Calu3 (cell line): ENCODE measurements at places on chromosomes 5 and 9.

- no peaks in the 10 kb centered on the region for H3K36me3 ChIP-seq
- no peak overlapping the region for H3K27ac ChIP-seq
- no peaks in the 10 kb centered on the region for H3K27me3 ChIP-seq
- no peaks in the 10 kb centered on the region for H3K4me1 ChIP-seq
These were observed 17.7 kb downstream of the JAK2 start for GRCh38 chr9:5002811-5003210.

DNA sequence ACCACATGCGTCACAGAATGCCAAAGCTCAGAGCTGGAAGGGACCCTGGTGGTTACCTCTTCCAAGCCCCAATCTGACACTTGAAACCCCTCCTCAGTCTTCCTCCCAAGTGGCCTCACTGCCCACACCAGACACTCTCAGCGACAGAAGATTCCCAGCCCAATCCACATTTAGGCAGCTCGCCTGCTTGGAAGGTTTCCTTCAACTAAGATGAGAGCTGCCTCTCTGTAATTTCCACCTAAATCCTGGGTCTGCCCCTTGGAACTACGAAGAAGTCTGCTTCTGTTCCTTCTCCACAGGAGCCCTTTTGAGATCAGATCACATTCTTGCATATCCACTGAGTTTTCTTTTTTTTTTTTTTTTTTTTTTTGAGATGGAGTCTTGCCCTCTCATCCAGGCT, 83.7 kb downstream of the PAX5 start:
- no peaks in the 10 kb centered on the region for H3K36me3 ChIP-seq
- DNase-seq: no peak
- peaks cover 43% of the 10 kb centered on the region for H3K27me3 ChIP-seq
- no peaks in the 10 kb centered on the region for H3K4me1 ChIP-seq

- no peaks in the 10 kb centered on the region for H3K27me3 ChIP-seq
- H3K27ac ChIP-seq: peak overlapping the region; percentile 99
- peaks cover 21% of the 10 kb centered on the region for H3K4me1 ChIP-seq
- peaks cover 27% of the 10 kb centered on the region for H3K36me3 ChIP-seq
- H3K4me3 ChIP-seq: peak overlapping the region; percentile 95
These were observed 613 bp upstream of the TMEM267 start for GRCh38 chr5:43484106-43484849.

DNA sequence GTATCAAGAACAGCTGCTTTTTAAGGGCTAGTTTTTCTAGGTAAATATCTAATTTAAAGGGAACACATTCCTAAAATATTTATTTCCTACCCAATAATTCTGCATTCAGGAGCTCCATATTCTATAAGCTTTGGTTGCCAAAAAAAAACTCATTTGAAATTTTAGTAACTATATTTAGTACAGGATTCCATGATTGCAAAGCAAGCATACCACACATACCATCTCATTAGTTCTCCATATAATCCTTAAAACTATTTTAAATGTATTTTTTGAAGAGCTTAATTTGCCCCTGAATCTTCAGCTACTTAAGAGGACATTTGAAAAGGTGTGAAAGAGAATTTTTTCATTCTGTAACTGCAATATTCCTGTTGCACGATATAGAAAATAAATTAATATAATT, 877.0 kb downstream of the NR2F1-AS1 start:
- H3K4me3 ChIP-seq: no peak overlapping the region
- no peak overlapping the region for H3K27ac ChIP-seq
- no peaks in the 10 kb centered on the region for H3K36me3 ChIP-seq
- H3K27me3 ChIP-seq: no peaks in the 10 kb centered on the region
- no peak for DNase-seq

DNA sequence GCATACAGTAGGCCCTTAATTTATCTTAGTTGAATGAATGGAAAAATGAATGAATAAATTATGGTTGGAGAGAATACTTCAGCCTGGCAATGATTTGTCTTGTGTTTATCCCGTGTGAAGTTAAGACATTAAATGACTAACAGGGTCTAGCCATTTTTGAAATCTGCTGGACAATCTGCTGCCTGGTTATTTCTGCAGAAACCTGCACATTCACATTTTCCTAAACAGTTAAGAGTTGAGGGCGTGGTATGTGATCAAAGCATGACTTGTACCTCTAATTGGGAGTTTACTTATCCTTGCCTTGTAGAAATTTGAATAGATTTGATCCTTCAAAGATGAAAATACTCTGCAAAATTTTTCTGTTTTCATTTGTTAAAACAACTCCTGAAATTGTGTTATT, 34.6 kb upstream of the NDFIP1 start:
- no peak for DNase-seq
- H3K36me3 ChIP-seq: no peaks in the 10 kb centered on the region
- peaks cover 9% of the 10 kb centered on the region for H3K4me1 ChIP-seq
- no peak overlapping the region for H3K27ac ChIP-seq
- peak overlapping the region; percentile 31 for H3K4me3 ChIP-seq

DNA sequence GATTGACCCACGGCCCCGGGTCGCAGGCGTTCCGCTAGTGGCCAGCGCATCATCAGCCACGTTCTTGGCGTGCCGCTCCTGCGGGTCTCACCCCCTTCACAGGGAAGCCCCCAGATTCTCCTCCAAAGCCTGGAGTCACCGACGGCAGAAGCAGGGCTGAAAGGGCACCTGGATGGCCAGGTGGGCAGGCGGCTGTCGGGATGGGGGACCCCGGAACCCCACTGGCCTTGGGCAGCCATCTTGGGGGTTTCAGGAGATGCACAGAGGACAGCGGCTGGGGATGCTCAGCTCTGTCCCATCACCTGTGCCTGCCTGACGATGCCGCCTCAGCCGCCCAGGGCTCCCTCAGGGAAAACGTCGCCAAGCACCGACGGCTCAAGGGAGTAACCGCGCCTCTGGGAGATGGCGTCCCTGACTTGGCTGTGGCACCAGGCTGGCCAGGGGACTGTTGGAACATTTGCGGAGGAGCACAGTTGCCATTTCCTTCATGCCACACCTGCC, 14.1 kb upstream of the SLC9A3 start:
- peaks cover 74% of the 10 kb centered on the region for H3K27me3 ChIP-seq
- H3K4me1 ChIP-seq: peaks cover 10% of the 10 kb centered on the region
- no peaks in the 10 kb centered on the region for H3K36me3 ChIP-seq
- H3K4me3 ChIP-seq: no peak overlapping the region
- H3K27ac ChIP-seq: no peak overlapping the region
- no peak for DNase-seq

DNA sequence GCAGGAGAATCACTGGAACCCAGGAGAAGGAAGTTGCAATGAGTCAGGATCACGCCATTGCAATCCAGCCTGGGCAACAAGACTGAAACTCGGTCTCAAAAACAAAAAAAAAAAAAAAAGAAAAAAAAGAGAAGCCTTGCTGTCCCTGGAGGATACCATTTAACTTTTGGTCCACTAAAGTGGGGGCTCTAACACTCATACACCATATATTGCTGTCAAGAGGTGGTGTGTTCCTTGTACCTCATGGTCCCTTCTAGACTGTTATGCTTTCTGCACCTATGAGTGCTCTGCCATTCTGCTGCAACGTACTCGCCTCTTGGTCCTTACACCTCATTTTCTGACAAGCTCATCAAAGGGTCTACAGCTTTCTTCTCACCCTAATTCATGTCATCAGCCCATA, 52.2 kb upstream of the ISOC1 start:
- H3K36me3 ChIP-seq: no peaks in the 10 kb centered on the region
- no peak overlapping the region for H3K27ac ChIP-seq
- H3K4me1 ChIP-seq: no peaks in the 10 kb centered on the region
- no peaks in the 10 kb centered on the region for H3K27me3 ChIP-seq

DNA sequence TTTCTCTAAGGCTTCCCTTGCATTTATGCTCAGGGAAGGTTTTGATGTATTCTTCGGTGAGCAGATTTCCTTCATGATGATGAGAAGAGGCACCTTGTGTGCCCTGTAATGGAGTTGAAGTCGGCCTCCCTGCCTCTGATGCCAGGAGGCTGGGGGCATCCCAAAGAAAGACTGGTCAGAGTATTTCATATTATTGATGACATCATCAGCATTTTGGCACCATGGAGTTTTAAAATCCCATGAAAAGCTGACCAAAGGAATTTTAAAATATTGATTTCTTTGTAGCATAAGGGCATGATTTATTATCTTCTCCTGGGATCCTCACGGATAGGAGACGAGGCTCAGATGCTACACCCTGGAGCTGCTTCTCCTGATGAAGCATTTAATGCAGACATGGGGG, 231.2 kb upstream of the IRX1 start:
- H3K4me3 ChIP-seq: no peak overlapping the region
- no peak for DNase-seq
- H3K27ac ChIP-seq: no peak overlapping the region
- H3K27me3 ChIP-seq: no peaks in the 10 kb centered on the region

DNA sequence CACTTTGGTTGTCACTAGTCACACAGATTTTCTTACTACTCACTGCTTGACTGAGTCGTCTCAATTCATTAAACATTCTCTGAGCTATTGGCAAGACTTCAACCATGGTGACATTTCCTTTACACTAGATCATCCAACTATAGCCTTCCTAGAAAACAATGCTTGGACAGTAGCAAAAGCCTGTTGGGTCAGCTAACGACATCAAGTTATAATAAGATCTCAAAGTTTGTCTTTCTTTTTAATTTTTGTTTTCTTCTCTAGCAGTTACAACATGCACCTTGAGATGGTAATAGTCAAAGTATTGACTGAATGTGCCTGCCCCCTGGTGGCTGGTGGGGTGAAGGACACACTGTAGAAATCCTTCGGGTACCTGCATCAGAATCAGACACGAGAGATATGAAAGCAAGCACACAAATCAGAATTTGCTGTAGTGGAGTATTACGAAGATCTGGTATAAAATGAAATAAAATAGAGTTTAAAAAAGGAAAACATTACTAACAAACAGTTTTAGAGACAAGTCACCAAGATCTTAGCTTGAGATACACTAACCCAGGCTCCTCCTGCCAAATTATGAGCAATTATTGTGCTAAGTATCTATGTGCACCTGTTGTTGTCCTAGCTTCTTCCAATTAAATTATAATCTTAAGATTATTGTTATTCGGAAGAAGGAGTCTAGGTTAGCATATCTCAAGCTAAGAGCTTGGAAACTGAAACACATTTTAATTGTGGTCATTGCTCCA, 81.2 kb downstream of the ARL15 start:
- H3K27me3 ChIP-seq: no peaks in the 10 kb centered on the region
- peak; percentile 77 for DNase-seq
- H3K27ac ChIP-seq: no peak overlapping the region
- H3K4me1 ChIP-seq: no peaks in the 10 kb centered on the region

DNA sequence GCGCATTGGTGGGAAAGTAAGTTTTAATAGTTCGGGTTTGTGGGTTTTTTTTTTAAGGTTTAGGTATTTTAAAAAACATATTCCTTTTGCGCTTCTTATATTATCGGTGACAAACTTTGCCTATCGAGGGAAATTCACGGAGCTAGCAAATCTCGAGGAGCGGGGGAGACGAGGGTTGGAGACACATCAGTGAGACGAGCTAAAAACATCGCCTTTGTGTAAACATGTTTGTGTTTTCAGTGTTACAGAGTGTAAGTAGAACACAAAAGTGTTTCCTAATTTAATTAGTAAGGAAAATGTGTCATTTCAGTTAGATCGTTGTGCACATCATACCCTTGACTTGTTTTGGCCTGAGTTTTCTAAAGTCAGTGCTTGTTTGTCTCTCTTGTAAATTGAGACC, 945 bp downstream of the BTF3 start:
- peak overlapping the region; percentile 98 for H3K27ac ChIP-seq
- peak overlapping the region; percentile 96 for H3K4me3 ChIP-seq
- no peaks in the 10 kb centered on the region for H3K27me3 ChIP-seq

DNA sequence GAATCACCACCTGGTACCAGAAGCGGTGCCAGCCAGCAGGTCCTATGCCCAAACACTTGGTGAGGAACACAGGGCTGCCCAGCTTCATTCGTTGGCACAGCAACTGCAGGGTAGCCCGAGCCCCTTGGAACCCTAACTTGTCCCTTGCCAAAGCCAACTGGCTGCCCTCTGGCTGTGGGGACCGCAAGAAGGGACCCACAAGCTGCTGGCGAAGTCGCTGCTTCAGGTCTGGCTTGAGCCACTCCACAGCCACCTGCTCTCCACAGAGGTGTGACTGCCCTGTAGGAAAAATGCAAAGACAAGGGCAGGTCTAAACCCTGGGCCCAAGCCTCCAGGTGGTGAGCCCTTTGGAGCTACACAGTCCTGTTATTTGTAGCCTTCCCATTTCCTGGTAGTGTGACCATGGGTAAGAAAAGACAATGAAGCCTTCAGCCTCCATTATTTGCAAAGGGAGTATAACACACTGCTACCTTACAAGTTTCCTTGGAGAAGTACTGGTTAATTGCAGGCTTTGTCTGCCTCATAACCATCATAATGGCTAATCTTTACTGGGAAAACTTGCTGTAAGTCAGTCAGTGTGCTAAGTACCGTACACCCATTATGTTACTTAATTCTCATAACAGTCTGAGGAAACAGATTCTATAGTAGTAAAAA, 1.8 kb downstream of the DND1 start:
- H3K27me3 ChIP-seq: no peaks in the 10 kb centered on the region
- no peak overlapping the region for H3K4me3 ChIP-seq
- H3K4me1 ChIP-seq: peaks cover 16% of the 10 kb centered on the region
- H3K27ac ChIP-seq: peak overlapping the region; percentile 73

- peaks cover 34% of the 10 kb centered on the region for H3K4me1 ChIP-seq
- peaks cover 72% of the 10 kb centered on the region for H3K36me3 ChIP-seq
- no peaks in the 10 kb centered on the region for H3K27me3 ChIP-seq
- H3K4me3 ChIP-seq: no peak overlapping the region
- DNase-seq: no peak
These were observed 23.9 kb downstream of the HMGXB3 start for GRCh38 chr5:150024346-150024984.

GRCh38 chr9:130154816-130155215, 17.4 kb upstream of the NCS1 start:
- no peak overlapping the region for H3K4me3 ChIP-seq
- no peak overlapping the region for H3K27ac ChIP-seq
- H3K27me3 ChIP-seq: no peaks in the 10 kb centered on the region
- H3K4me1 ChIP-seq: no peaks in the 10 kb centered on the region
- no peaks in the 10 kb centered on the region for H3K36me3 ChIP-seq

DNA sequence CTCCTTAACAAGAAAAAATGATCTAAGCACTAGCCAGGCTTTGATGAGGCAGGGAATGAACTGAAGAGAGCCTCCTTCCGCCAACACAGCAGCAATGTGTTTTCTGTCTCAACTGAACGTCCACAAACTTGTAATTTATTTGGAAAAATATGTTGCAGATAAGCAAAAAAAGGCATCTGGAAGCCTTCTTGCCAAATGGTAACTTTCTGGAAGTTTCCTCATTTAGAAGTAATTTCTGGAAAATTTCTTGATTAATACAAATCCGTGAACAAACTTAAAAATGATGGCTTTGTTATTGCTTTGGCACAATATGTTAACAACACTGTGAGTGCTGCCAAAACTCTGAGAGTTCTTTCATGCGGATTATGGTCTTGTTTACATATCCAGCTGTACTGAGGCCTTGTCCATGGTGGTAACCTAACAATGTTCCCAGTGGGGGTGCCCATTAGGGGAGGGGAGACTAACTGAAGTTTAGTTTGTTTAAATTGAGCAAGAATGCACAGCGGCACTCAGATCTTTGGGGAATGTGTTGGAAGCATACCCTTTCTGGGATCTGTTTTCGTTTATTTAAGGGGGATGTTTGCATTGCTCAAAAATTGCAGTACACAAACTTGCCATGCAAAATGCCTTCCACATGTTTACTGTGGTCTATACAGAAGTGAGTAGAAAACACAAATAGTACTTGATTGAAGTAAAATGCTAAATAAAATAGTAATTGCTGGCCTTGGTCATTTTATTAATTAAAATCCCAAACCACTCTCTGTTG, 334.7 kb downstream of the NR2F1-AS1 start:
- H3K36me3 ChIP-seq: peaks cover 4% of the 10 kb centered on the region
- DNase-seq: no peak
- H3K4me3 ChIP-seq: no peak overlapping the region
- no peaks in the 10 kb centered on the region for H3K4me1 ChIP-seq
